ENCODE measurements at places on chromosomes 11 and 22.
A peak's percentile ranks its signal among the peaks of the same experiment; 100 is the strongest.

DNA sequence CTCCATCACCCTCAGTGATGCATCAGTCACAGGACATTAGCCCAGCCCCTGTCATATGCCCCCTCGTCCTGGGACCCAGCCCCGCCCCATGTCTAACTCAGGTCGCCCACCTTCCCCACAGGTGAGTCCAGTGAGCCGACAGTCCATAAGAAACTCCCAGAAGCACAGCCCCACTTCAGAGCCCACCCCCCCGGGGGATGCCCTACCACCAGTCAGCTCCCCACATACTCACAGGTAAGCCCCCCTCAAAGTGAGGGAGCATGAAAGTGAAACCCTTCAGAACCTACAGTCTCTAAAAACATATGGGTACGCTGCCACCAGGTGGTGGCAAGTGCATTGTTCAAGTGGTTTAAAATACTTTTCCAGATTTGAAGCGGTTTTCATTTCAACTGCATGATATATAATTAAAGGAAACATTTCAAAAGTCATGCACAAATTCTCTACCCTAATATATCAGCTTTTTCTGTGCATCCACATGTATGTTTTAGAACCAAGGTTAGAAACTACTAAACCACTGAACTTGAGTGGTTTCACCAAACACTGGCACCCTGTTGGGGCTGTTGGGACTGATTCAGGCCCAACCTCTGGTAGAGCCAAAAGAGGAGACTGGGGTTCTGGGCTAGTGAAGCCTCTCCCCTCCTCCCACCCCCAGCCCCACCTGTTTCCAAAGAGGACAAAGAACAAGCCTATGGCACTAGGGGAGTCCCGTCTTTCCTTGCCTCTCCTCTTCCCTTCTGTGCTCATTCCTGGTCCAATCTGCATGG, 17.3 kb downstream of the EPS8L2 start:
- DNase-seq: peak; percentile 88

DNA sequence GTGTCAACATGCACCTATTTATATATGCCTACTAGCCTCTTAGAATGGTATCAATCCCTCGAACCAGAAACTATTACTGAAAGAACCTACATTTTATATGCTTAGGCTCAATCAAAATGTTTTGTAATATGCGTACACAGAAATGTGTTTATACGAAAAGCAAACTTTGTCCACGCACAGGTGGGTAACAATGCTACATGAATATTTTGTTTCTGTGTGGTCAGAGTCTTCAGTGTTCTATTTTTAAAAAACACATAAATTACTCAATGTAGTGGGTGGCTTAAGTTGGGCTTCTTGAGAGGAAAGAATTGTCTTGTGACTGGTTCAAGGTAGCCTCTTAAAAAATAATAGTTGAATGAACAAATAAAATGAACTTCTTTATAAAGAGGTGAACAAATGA, 46.1 kb downstream of the SYTL2 start:
- no peak for DNase-seq

DNA sequence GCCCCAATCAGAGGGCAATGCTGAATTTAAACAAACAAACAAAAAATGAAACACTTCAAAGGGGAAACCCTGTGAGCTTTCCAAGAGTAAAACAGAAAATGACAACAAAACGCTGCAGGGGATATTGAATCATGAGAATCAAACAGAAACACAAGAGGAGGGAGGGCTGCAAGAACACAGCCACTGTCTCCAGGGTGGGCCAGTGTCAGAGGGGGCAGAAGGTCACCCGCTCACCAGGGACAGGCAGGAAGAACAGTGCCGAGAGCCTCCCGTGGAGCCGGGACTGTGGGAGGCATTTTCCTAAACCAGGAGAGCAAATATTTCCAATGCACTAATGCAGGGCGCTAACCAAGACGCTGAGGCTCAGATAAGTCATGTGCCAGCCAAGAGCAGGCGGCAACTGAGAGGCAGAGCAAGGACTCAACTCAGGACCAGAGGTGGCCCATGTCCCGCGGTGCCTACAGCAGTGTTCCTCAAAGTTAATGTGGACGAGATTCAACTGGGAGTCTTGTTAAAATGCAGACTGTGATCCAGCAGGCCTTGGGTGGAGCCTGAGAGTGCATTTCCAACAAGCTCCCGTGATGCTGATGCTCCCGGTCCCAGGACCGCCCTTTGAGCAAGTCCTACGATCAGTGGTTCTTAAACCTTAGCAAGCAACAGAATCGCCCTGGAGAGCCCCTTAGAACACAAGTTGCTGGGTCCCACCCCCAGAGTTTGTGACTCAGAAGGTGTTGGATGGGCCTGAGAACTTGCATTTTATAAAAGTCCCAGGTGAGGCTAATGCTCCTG, 197.2 kb downstream of the TENM4 start:
- no peak for DNase-seq

GRCh38 chr11:123457187-123457770, 27.2 kb downstream of the GRAMD1B start:
- peak; percentile 77 for DNase-seq

- peak; percentile 11 for DNase-seq
Measured at GRCh38 chr11:130947481-130947880, 31.2 kb upstream of the SNX19 start.

DNA sequence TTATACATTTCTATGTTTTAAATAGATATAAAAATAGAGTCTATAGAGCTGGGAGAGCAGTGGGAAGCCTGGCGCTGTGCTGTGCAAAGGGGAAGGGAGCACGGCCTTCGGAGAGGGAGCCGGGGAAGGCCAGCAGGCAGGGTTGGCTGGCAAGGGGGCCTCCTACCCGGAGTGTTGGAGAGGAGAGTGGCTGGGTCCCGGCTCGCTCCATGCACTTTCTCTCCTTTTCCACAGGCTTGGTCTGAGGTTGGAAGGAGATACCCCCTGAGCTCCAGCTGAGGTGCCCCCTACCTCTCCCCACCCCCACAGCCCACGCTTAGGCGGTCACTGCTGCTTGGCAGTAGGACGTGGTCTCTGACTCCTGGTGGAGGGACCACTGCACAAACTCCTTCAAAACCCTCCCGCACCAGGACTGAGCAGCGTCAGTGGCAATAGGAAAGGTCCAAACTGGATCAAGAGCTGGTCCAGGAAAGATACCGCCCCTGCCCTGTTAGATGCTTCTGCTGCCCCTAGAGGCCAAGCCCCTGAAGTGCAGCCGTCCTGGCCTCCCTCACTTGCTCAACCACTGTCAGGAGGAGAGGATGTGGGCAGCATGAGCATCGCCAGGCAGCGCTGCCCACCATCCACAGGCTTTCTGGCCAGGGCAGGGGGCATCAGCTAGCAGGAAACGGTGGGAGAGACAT, 52.9 kb downstream of the SYT13 start:
- DNase-seq: peak; percentile 87

DNA sequence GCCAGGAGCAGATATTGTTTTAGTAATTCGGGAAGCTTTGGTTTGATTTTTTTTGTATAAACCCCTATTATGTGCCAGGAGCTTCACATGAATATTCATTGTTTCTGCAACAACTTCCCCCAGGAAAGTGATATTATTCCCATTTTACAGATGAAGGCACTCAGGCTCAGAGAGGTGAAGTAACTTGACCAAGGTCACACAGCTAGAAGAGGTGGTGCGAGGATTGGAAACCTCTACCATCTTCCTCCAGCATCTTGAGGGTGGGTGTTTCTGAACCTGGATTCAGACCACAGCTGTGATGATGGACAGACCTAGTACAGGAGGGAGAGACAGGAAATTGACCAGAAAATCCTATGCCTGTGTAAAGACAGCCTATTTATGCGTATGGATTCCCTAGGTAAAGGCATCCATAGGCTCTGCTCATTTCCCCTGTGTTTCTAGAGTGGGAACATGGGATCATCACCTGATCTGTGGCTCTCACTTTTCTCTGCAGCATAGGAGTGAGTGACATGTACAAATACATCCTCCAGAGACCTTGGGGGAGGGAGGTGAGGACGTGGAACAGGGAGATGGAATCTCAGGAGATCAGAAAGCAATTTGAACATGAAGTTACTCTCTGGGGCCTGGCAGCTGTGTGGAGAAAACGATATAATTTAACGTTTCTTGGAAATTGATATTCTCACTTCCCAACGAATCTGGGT, 81.4 kb downstream of the TSPAN18 start:
- no peak for DNase-seq

GRCh38 chr22:44920183-44920582, 89.6 kb downstream of the PHF21B start:
- DNase-seq: no peak

DNA sequence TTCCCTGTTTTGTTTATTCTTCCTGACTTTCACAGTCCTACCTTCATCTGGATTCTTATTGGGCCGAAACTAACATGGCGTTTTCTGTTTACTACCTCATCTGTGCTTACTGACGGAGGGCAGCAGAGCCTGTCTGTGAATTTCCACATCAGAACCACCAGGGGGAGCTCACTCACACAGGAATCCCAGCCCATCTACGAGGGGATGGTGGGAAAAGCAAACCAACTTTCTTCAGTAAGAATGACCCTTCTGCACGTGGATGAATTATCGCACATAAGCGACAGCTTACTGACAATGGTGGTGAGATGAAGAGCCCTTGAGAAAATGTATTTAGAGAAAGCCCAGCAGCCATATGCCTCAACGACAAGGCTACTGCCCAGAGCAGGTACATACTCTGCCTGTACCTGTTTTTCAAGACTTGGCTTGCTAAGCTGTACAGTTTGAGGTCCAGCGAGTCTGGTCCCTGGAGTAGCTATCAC, 42.5 kb downstream of the LARGE2 start:
- peak; percentile 86 for DNase-seq

DNA sequence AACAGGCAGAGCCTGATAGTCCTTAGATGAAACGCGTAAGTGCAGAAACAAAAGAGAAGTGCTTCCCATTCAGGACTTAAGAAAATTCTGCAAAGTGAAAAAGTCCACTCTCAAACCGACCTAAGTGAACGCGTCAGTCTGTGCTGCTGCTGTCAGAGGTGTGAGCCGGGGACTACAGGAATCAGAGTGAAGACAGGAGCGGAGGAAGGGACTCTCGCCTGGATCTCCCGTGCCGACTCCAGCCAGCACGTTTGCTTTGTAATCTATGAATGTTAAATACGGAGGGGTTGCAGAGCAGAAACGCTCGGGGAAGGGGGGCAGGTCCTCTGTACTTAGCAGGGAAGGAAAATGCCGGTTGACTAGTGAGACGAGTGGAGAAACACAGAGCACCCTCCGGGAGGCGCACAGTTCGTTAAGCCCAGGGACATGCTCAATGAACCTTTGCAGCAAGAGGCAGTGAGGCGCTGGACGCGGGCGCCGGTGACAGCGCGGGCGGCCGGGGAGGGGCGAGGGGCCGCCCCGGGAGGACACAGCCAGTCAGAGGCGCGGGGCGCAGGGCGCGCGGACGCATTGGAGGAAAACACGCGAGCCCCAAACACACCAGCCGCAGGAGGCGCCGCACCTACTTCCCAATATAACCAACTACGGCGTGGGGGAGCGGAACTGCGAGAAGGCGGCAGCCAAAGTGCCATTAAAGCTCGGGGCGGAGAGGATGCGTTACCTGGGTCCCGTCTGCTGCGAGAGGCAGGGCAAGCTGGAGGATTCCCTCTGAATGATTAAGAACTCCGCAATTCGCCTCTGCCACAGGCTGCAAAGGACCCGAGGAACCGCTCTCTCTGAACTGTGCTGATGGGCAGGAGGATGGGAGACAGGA, at the start of gene CNTN5:
TSS of gene CNTN5 (plus strand) at position 598 of the 874 bp plus-strand sequence.
- peak; percentile 64 for DNase-seq

DNA sequence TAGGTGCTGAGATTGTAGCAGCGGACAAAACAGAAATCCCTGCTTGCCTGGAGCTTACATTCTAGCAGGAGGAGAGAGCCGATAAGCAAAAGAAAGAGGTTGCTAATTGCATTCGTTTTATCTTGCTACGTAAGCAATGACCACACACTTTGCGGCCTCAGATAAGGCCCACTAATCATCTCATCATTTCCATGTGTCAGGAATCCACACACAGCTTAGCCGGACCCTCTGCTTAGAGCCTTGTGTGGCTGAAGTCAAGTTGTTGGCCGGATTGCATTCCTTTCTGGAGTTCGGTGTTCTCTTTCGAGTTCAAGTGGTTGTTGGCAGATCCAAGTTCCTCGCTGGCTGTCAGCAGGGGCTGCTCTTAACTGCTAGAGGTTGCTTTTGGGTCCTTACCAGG, 101.6 kb downstream of the CHST1 start:
- no peak for DNase-seq

Data from activated CD4-positive, alpha-beta T cell treated with anti-CD3 and anti-CD28 coated beads, Interleukin-2, amount 10 ng/mL, durations not matched to agents 24 days and 14 days (primary cell).